Activated CD8-positive, alpha-beta T cell treated with anti-CD3 and anti-CD28 coated beads for 36 hours (primary cell): ENCODE measurements at places on chromosomes 12 and 14. TPM values are rescaled to one million over a fixed set of nuclear protein-coding genes. Genes with fewer than 3 reads are reported as not detected.

DNA sequence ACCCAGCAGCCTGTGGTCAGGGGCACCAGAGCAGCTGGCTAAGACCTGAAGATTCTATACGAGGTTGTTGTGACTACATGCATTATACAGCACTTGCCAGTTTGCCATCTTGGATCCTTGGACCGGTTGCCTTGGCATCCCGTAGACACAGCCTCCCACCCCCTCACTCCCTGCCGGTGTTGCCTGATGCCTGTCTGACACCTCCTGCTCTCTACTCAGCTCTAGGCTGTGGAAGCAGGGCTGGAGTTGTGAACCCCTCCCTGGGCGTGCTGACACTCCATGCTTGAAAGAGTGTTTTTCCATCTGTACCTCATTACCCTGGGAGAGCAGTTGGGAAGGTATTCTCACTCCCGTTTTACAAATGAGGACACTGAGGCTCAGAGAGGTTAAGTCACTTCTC lies 2.5 kb downstream of the CHGA start:
- peaks cover 3% of the 10 kb centered on the region for H3K4me1 ChIP-seq
- no peak for DNase-seq
- H3K27me3 ChIP-seq = peaks cover 31% of the 10 kb centered on the region
- H3K4me3 ChIP-seq = no peak overlapping the region

DNA sequence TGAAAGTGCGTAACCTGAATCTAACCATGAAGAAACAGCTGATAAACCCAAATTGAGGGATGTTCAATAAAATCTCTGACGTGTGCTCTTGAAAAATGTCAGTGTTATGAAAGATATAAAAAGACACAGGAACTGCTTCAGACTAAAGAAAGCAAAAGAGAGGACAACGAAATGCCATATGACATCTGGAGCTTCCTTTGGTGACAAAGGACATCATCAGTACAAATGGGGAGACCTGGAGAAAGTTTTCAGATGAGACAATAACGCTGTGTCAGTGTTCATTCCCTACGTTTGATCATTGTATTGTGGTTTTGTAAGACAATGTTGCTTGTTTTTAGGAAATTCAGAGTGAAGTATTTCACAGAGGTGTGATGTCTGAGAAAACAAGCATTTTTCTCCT lies 125.9 kb upstream of the MAP1LC3B2 start:
- no peaks in the 10 kb centered on the region for H3K27me3 ChIP-seq
- no peak overlapping the region for H3K27ac ChIP-seq
- H3K4me3 ChIP-seq = no peak overlapping the region
- H3K36me3 ChIP-seq = no peaks in the 10 kb centered on the region
- H3K4me1 ChIP-seq = no peaks in the 10 kb centered on the region
- no peak for DNase-seq

DNA sequence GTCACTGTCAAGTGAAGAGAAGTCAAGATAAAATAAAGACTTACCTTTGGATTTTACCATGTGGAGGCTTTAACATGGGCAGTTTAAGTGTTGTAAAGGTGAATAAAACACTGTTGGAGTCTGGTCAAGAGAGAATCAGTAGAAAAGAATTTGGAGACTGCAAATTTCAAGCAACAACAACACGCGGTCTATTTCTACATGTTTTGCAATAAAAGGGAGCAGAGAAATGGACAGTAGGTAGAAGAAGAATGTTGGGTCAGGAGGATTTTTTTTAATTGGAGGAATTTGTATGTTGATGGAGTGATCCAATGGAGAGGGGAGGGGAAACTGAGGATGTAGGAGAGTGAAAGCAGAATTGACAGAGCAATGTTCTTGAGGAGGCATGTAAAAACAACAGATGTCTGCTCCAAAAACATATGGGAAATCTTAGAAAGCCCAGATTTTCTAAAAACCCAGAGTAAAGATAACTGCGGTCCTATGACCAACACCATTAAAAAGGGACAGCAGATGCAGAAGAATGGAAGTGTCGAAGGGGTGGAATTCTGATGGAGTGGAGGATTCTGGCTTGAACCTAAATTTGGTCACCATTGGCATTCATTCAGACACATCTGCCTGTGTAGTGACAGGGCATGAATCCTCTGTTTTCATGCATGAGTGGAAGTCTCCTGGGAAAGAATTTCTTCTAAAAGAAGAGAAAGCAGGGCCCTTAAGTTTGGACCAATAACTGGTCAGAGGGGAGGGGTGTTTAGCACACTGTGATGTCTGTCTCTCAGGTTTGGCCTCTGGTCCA lies 68.0 kb upstream of the OSBPL8 start:
- H3K36me3 ChIP-seq = no peaks in the 10 kb centered on the region
- H3K27me3 ChIP-seq = no peaks in the 10 kb centered on the region
- H3K4me1 ChIP-seq = no peaks in the 10 kb centered on the region
- H3K27ac ChIP-seq = no peak overlapping the region
- H3K4me3 ChIP-seq = no peak overlapping the region
- no peak for DNase-seq

OR6C2 gene
- not detected for total RNA-seq

DNA sequence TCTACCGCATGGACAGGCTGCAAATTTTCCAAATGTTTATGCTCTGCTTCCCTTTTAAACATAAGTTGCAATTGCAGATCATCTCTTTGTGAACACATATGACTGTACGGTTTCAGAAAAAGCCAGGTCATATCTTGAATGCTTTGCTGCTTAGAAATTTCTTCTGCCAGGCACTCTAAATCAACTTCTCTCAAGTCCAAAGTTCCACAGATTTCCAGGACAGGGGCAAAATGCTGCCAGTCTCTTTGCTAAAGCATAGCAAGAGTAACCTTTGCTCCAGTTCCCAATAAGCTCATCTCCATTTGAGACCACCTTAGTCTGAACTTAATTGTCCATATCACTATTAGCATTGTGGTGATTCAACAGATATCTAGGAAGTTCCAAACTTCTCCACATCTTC lies 13.6 kb upstream of the RERGL start:
- DNase-seq = no peak
- no peak overlapping the region for H3K27ac ChIP-seq
- no peaks in the 10 kb centered on the region for H3K4me1 ChIP-seq
- no peaks in the 10 kb centered on the region for H3K27me3 ChIP-seq
- no peaks in the 10 kb centered on the region for H3K36me3 ChIP-seq
